ENCODE measurements at places on chromosomes 2 and 18.

DNA sequence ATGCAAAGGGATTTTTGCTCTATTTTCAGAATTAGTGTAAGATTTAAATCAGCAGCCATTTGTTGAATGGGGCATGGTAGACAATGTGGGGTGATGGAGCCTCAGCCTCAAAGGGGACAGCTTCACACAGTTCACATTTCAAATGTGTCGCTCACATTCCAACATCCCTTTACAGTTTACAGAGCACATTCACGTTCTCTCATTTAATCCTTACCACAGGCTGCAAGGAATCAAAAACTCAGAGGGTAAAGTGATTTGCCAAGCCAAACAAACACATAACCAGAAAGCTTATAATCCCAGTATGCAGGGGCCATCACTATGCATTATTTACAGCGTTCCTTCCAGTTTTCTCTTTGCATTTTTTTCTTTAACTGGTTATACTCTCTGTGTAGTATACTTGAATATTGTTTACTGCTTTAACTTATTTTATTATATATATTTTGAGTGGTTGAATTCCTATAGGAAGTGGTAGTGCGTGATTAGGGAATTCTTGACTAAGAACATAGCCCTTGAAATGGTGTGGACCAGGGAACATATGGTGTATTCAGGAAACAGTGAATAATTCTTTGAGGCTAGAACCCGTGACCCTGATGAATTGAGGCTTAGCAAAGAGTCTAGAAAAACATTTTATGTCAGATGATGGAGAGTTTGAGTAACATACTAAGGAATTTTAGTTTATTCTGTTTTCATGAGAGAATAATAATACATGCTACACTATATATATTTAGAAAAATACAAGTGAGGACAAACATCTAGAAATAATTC is 18.1 kb upstream of the TAF1B start:
- DNase-seq: no peak

- DNase-seq: no peak
Measured at GRCh38 chr18:29397536-29397935, 1220.6 kb upstream of the CDH2 start.

DNA sequence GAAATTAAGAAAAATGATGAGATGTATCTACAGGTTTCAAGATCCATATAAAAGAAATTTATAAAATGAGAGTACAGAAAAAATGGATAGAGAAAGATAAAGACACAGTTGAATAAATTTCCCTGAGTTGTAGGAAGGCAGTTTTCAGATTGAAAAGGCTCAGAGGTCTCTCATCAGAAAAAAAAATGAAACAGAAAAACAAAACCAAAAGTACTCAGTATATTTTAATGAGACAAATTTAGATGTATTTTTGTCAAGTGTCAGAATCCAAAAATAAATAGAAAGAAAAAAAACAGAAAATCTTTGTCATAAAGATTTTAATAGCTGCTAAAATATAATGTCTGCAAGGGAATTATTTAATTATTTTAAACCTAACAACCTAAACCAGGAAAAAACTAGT is 520.5 kb downstream of the KCNJ3 start:
- DNase-seq: no peak

DNA sequence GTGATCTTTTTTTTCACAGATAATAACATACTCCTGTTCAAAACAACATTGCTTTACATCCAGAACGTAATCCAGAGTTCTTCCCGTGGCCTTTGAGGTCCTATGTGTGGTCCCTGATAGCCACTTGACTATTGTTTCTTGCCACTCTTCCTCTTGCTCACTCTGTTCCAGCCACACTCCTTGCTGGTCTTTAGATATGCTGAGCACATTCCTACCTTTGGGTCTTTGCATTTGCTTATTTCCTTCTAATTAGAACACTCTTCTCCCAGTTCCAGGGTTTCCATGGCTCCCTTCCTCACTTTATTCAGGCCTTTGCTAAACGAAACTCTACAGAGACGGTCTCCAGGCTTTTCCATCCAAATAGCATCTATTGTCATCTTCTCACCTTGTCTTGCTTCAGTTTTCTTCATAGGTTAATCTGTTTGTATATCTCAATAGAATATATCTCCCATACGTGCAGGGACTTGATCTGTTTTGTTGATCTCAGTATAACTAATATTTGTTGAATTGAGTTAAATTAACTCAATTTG is 59.9 kb downstream of the ACSL3 start:
- no peak for DNase-seq

DNA sequence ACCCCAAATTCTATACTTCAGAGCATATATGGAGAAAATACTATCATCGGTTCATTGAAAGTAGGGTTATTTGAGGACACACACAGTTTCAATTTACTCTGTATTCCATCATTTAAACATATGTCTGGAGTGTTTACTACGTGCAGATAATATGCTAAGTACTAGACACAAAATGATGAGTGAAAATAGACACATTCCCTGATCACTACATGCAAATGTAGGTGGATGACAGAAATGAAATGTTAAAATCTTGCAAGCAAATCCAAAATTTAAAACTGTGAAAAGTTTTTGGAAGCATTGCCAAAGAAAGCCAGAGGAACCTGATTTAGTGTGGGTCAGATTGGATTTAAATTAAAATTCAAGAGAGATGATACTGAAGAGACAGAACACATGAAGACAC is 1106.6 kb downstream of the CBLN2 start:
- no peak for DNase-seq

DNA sequence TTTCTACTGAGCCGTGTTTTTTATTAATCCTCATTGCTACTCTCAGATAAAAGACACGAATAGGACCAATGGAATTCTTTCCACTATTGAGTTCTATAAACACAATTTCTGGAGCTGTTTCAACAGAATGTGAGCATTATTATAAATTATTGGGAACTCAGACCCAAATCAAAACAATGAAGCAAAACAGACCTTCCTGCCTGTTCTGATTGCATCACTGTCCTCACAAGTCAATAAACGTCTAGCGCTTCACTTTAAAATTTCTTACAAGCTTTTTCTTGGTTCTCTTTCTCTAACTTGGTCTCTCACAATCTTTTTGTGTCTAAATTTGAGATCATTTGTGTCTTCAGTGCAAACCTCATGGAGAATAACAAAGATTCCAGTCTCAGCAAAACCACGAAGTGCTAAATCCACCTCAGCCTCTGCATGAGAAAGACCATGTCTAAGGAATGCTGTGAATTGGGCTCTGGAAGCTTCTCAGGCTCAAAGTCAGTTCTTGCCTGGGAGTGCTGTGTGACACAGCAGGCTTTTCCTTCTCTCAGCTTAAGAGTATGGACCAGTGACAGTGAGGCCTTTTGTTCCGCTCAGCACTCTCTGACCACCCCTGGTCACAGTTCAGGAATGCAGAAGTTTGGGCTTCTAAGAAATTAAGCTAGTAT is 22.8 kb downstream of the ARHGAP28 start:
- DNase-seq: no peak

DNA sequence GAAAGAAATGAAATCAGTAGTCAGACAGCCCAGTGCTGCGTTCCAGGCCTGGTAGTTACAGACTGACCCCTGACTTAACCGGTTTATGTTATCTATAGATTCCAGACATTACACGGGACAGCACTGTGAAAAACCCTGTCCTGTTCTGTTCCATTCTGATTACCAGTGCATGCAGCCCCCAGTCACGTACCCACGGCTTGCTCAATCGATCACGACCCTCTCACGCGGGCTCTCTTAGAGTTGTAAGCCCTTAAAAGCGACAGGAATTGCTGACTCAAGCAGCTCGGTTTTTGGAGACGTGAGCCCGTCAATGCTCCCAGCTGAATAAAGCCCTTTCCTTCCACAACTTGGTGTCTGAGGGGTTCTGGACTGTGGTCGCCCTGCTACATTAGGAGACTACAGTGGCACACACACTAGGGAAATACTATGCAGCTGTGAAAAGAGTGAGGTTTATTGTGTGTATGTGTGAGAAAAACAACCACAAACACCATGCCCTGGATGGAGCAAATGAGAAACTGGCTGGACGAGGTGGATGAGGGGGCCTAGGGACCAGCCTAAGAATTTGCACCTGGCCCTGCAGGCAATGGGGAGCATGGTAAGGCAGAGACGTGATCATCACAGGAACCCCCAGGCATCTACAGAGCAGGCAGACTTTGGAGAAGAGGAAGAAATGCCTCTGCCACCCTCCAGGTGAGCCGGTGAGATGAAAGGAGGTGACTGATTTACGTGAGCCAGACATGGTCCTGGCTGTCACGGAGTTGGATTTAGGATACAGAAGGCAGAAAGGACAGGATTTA is 49.1 kb upstream of the SEMA4C start:
- DNase-seq: no peak

DNA sequence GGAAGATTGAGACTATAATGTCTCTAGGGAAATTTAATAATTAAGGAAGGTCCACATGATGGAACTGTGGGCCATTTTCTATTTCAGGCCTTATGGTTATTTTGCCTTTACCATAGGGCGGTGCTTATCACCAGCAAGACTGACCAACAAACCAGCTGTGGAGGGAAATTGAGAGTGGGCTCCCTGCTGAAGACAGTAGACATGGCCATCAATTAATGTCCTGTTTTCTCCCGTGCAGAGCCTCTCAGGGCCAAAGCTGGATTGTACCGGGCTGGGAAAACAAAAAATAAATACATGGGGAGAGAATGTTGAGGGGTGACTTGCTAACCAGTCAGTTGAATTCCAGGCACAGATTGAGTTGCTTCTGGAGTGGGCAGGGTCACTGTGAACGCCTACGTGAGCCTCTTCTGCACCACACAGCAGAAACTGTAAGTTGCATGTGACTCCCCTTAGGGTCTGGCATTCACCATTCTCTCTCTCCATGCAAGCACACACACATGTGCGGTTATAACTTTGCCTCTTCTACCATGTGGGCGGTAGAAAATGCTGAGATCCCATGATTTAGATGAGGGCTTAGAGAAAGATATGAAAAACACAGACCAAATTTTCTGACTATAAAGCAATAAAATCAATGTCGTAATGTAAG is 128.5 kb downstream of the COPS8 start:
- DNase-seq: no peak

DNA sequence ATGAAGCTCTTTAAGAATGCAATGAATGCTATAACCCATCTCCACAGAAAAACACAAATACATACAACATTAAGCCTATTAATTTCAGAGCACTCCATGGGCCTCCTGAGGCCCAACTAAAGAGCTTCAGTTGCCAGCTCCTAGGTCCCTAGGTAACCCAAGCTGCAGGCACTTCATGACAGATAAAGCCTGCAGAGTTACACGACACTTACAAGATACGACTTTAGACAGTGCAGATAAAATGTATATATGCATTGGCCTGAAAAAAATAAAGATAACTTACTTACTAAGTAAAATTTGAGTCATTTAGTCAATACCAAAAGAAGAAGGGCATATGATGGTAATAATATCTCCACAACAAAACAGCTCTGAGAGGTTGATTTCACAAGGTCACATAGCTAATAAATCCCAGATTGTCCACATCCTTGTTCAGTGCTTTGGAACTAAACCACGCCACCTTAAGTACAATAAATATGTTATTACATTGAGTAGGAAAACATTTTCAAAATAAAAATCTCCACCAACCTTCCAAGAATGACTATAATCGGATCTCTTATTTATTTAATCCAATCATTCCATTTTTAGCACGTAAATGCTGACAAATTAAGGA is 3.4 kb downstream of the MAP4K3 start:
- no peak for DNase-seq

GRCh38 chr2:116717832-116718231 is 1096.7 kb upstream of the DDX18 start:
- DNase-seq: no peak

GRCh38 chr2:23550553-23550952 is 165.6 kb downstream of the KLHL29 start:
- DNase-seq: no peak

GRCh38 chr2:225582355-225583116 is 183.0 kb downstream of the NYAP2 start:
- no peak for DNase-seq

GRCh38 chr18:44816477-44816876 is 135.8 kb downstream of the SETBP1 start:
- DNase-seq: no peak

DNA sequence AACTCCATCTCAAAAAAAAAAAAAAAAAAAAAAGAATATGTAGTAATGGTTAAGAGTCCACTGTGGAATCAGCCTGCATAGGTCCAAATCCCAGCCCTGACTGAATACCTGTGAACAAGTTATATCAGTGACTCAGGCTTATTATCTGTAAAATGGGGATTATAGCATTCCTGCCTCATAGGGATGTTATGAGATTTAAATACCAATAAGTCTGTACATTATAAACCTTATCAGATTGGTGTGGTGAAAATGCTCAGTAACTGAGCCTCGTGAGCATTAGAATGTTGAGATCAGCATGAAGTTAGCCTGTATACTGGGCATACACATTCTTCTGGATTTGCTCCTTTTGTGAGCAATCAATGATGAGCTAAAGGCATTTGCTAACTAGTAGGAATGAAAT is 3.0 kb upstream of the AMMECR1L start:
- DNase-seq: no peak

GRCh38 chr2:63701406-63701805 is 112.6 kb downstream of the MDH1 start:
- no peak for DNase-seq

- DNase-seq: no peak
Measured at GRCh38 chr2:151097895-151098294, 163.8 kb downstream of the RBM43 start.

DNA sequence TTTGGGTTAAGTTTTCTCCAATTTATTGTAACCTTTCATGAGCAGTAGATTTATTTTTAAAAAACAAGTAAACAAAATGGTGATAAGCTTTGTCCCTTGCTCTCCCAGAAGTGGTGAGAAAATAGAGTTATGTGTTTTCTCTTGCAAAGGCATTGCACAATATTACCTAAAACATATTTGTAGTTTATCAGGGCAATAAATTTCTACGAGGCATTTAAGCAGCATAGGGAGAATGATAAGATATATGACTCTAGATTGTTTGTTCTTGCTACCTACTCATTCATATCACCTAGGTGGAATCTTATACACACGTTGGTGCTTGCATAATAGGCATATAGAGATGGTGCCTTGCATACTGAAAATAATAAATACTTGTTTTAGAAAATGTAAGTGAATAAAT is 201.7 kb downstream of the MYO1B start:
- DNase-seq: no peak

GRCh38 chr2:98580656-98581284 is 27.5 kb downstream of the COA5 start:
- no peak for DNase-seq

DNA sequence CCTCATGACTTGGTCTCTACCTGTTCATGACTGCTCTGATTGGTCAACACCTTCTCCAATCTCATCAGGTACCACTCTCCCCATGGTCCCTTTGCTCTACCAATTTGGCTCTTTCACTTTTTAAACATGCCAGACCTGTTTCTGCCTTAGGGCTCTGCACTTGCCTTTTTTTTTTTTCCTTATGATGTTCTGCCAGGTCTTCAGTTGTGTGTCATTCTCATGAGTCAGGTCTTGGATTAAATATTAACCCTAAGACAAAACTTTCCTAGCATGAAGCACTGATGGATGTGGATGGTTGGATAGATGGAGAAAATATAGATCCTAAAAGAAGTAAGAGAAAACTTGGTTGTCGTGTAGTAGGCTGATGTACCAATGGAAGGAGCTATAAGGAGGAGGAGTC is 219.3 kb downstream of the TTC32 start:
- DNase-seq: no peak
